T-helper 17 cell (primary cell): ENCODE measurements at places on chromosomes 16 and 17. TPM values are rescaled to one million over a fixed set of nuclear protein-coding genes. Genes with fewer than 3 reads are reported as not detected.

- H3K4me1 ChIP-seq: peaks cover 53% of the 10 kb centered on the region
- peaks cover 3% of the 10 kb centered on the region for H3K36me3 ChIP-seq
- H3K27me3 ChIP-seq: no peaks in the 10 kb centered on the region
- DNase-seq: no peak
- peak overlapping the region; percentile 36 for H3K4me3 ChIP-seq
- H3K27ac ChIP-seq: peak overlapping the region; percentile 84
Measured at GRCh38 chr16:50195276-50195675, 42.2 kb downstream of the TENT4B start.

DNA sequence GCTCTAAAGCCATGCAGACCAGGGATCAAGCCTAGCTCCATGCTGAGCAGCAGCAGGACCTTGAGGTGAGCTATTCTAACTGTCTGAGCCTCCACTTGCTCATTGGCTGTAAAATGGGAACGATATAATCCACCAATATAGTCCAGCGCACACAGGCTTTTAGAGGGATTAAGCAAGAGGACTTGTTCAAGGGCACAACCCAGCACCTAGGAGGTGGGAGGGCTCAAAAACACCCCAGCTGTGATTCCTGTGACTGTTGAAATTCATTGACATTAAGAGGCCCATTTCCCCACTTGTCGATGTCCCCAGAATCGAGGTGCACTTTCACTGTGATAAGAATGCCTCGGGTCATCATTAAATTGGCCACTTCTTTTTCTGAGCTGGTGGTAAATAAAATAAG, 4.1 kb downstream of the USH1G start:
- no peak for DNase-seq
- H3K27me3 ChIP-seq: peaks cover 37% of the 10 kb centered on the region
- H3K4me3 ChIP-seq: no peak overlapping the region
- peaks cover 4% of the 10 kb centered on the region for H3K4me1 ChIP-seq
- H3K36me3 ChIP-seq: no peaks in the 10 kb centered on the region

DNA sequence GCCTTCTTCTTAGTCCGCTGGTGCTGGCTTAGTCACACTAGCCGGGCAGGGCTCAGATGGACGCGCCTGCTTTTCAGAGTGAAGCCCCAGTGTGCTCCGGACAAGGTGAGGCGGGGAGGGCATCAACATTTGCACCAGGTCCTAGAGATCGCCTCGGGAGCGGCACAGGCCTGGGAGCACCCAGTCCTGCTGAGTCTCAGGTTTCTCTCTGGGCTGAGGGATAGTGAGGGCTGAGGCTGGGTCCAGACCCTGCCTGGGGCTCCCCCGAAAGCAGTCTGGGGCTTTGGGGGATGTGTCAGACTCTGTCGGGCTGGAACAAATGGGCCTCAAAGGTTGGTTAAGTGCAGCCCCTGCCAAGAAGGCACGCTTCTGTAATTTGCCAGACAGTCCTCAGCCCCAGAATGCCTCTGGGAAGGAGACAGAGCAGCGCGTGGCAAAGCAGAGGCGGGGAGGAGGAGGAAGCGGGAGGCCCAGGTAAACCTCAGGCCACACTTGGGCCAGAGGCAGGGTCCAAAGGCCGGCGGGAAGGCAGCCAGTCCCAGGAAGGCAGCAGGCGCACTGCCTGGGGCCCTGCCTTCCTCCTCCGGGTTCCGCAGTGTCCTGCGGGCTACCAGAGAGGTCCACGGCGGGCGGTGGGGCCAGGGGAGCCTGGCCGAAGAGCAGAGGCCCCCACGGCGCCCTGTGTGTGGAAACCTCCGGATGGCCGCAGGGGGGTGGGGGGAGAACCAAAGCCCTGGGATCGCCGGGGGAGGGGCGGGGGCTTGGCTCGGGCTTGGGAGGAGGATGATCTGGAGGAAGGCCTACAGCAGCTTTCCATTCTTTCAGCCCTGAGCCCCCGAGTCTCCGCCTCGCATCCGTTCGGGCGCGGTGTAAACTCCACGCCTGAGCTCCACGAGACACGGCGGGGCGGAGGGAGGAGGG, 39.5 kb upstream of the ATP2A3 start:
- H3K36me3 ChIP-seq: peaks cover 3% of the 10 kb centered on the region
- DNase-seq: no peak
- H3K27ac ChIP-seq: no peak overlapping the region
- H3K27me3 ChIP-seq: no peaks in the 10 kb centered on the region

KRT24 gene
- not detected for total RNA-seq

TEX19 gene
- total RNA-seq: not detected

- H3K27me3 ChIP-seq: no peaks in the 10 kb centered on the region
- peak; percentile 70 for DNase-seq
- H3K36me3 ChIP-seq: no peaks in the 10 kb centered on the region
- peaks cover 21% of the 10 kb centered on the region for H3K4me1 ChIP-seq
- H3K27ac ChIP-seq: peak within 1 kb of the TSS; percentile 88
Measured at GRCh38 chr17:75896415-75897159, at the start of gene TRIM65. TRIM65 (minus strand) TSS chr17:75896951; CDS start chr17:75896937, 14 bp downstream.

VWA3A gene
- 0.90 TPM for total RNA-seq

- H3K36me3 ChIP-seq: no peaks in the 10 kb centered on the region
- peaks cover 23% of the 10 kb centered on the region for H3K27me3 ChIP-seq
- H3K27ac ChIP-seq: no peak overlapping the region
Measured at GRCh38 chr16:55728797-55729196, 73.0 kb downstream of the SLC6A2 start.

GRCh38 chr17:27569884-27570577, 61.0 kb upstream of the LGALS9 start:
- H3K4me1 ChIP-seq: peaks cover 16% of the 10 kb centered on the region
- H3K36me3 ChIP-seq: no peaks in the 10 kb centered on the region
- H3K27me3 ChIP-seq: no peaks in the 10 kb centered on the region
- no peak overlapping the region for H3K4me3 ChIP-seq
- H3K27ac ChIP-seq: peak overlapping the region; percentile 37

SRCIN1 gene
- 0.26 TPM for total RNA-seq

- H3K27me3 ChIP-seq: peaks cover 54% of the 10 kb centered on the region
- no peaks in the 10 kb centered on the region for H3K4me1 ChIP-seq
- peaks cover 3% of the 10 kb centered on the region for H3K36me3 ChIP-seq
- H3K27ac ChIP-seq: no peak overlapping the region
Measured at GRCh38 chr16:87575027-87575804, 27.1 kb upstream of the JPH3 start.

HAS3 gene
- total RNA-seq: 3.0 TPM

DNA sequence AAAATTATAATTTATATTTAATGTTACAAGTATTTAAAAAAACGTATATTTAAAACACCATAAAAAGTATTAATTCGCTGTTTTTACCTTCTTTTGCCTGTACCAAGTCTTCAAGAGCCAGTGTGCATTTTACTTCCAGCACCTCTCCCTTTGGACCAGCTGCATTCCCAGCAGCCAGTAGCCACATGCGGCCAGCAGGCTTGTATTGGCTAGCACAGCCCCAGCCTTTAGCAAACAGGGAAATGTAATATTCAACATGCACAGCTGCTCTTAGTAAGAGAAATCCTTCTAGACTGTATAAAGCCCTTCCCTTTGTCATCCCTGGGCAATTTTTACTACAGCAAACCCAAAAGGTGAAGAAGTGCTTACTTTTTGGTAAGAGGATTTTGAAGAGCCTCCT, 6.6 kb downstream of the DHODH start:
- no peak overlapping the region for H3K4me3 ChIP-seq
- H3K27me3 ChIP-seq: no peaks in the 10 kb centered on the region
- peaks cover 3% of the 10 kb centered on the region for H3K36me3 ChIP-seq
- no peak overlapping the region for H3K27ac ChIP-seq

KRTAP4-9 gene
- not detected for total RNA-seq

- no peak for DNase-seq
- peaks cover 4% of the 10 kb centered on the region for H3K36me3 ChIP-seq
- peaks cover 3% of the 10 kb centered on the region for H3K4me1 ChIP-seq
- H3K4me3 ChIP-seq: no peak overlapping the region
- peaks cover 51% of the 10 kb centered on the region for H3K27me3 ChIP-seq
Measured at GRCh38 chr17:74943808-74944522, 8.3 kb downstream of the OTOP3 start.

DNA sequence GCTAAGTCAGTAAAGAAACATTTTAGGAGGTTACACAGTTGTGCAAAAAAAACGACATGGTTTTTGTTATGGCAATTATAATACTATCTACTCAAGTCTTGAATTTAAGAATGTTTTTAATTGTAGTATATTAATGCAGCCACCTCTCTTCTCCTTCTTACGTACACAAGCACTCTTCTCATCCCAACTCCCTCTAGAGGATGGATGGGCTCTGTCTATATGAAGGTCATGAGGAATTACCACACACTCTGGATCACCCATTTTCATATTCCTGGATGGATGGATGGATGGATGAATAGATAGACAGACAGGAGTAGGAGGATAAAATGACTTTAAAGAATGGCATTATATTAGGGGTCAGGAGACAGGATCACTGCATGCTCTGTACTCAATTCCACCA, 120.0 kb downstream of the PHKB start:
- DNase-seq: no peak
- H3K4me1 ChIP-seq: no peaks in the 10 kb centered on the region

- H3K4me1 ChIP-seq: peaks cover 18% of the 10 kb centered on the region
- no peak overlapping the region for H3K4me3 ChIP-seq
- no peak overlapping the region for H3K27ac ChIP-seq
- no peak for DNase-seq
- peaks cover 2% of the 10 kb centered on the region for H3K36me3 ChIP-seq
- H3K27me3 ChIP-seq: no peaks in the 10 kb centered on the region
Measured at GRCh38 chr17:83030432-83030831, 49.0 kb upstream of the METRNL start.

ELMO3 gene
- 2.4 TPM for total RNA-seq

METTL16 gene
- total RNA-seq: 38.8 TPM

- H3K27me3 ChIP-seq: no peaks in the 10 kb centered on the region
- no peak overlapping the region for H3K4me3 ChIP-seq
- peaks cover 20% of the 10 kb centered on the region for H3K4me1 ChIP-seq
- H3K36me3 ChIP-seq: no peaks in the 10 kb centered on the region
- DNase-seq: no peak
Measured at GRCh38 chr16:27374221-27374803, 27.7 kb upstream of the IL21R start.

GRCh38 chr17:522919-523318, 170.3 kb upstream of the RPH3AL start:
- H3K4me3 ChIP-seq: no peak overlapping the region
- H3K27me3 ChIP-seq: no peaks in the 10 kb centered on the region
- H3K4me1 ChIP-seq: peaks cover 6% of the 10 kb centered on the region
- H3K27ac ChIP-seq: peak overlapping the region; percentile 41

ESRP2 gene
- 0.16 TPM for total RNA-seq

DNA sequence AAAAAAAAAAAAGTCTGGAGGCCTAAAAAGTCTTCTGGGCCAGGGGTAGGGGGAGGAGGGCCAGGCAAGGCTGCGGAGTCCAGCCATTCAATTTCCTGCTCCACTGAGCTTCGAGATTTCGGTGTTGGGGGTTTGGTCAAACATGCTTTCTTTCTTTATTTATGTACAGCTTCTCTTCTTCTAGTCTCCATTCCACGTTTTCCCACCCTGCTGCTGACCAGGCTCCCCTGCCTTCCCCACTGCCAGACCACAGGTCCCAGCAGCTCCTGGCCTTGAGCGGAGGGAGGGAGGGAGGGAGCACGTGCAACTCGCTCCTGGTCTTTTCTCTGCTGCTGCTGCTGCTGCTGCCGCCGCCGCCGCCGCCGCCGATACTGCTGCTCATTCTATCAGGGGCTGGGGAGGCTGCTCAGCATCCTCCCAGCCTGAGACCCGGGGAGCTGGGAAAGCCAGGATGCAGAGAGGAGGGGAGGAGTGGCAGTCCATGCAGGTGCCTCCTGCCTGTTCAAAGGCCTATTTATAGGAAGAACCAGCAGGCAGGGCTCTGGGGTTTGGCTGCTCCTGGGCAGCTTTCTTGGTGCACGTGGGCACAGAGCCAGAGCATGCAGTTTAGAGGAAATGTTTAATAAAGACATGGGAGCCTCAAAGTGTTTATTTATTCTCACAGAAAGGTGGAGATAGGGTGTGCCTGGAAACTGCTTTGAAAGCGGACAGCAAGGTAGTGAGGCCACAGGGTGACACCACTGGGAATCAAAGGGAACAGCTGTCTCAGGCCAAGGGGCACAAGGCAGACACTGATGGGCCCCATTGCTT, 23.4 kb upstream of the ZFHX3 start:
- DNase-seq: no peak
- H3K27me3 ChIP-seq: peaks cover 55% of the 10 kb centered on the region
- H3K4me1 ChIP-seq: peaks cover 8% of the 10 kb centered on the region

ACSF2 gene
- 21.8 TPM for total RNA-seq

GRAPL gene
- 17.5 TPM for total RNA-seq

- no peak overlapping the region for H3K4me3 ChIP-seq
- H3K27me3 ChIP-seq: no peaks in the 10 kb centered on the region
- DNase-seq: no peak
- H3K4me1 ChIP-seq: peaks cover 5% of the 10 kb centered on the region
- peaks cover 2% of the 10 kb centered on the region for H3K36me3 ChIP-seq
- no peak overlapping the region for H3K27ac ChIP-seq
Measured at GRCh38 chr17:37037590-37038155, 88.9 kb downstream of the AATF start.

KRTAP9-8 gene
- total RNA-seq: not detected

DNA sequence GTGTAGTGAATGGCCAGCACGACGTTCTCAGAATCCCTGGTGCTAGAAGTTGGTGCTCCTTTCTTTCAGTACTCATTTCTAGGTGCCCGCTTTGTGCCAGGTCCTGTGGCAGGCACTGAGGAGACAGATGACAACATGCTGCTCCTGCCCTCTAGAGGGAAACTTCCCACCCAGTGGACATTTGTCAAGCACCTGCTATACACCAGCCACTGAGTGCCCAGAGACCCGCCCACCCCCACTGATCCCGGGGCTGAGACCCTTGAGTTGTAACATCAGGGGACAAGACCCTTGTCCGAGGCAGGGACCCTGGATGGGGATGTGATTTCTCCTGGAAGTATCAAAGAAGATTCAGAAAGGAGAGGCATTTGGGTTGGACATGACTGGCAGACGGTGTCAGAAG, 25.1 kb downstream of the UNC13D start:
- no peak for DNase-seq
- peak overlapping the region; percentile 62 for H3K27ac ChIP-seq
- H3K4me3 ChIP-seq: no peak overlapping the region
- H3K36me3 ChIP-seq: peaks cover 4% of the 10 kb centered on the region
- no peaks in the 10 kb centered on the region for H3K27me3 ChIP-seq

CCL14 gene
- total RNA-seq: not detected

TUFM gene
- 78.5 TPM for total RNA-seq

OTOA gene
- total RNA-seq: 0.10 TPM

GRCh38 chr17:15999974-16000827, 577 bp downstream of the TTC19 start:
- H3K4me3 ChIP-seq: peak overlapping the region; percentile 94
- peaks cover 34% of the 10 kb centered on the region for H3K4me1 ChIP-seq
- H3K27me3 ChIP-seq: no peaks in the 10 kb centered on the region
- peaks cover 17% of the 10 kb centered on the region for H3K36me3 ChIP-seq

GRCh38 chr16:66979011-66979717, 9.2 kb upstream of the CES4A start:
- H3K27me3 ChIP-seq: no peaks in the 10 kb centered on the region
- peaks cover 18% of the 10 kb centered on the region for H3K4me1 ChIP-seq
- DNase-seq: no peak
- H3K4me3 ChIP-seq: no peak overlapping the region
- no peak overlapping the region for H3K27ac ChIP-seq
- H3K36me3 ChIP-seq: no peaks in the 10 kb centered on the region

- no peak for DNase-seq
- no peak overlapping the region for H3K27ac ChIP-seq
- no peaks in the 10 kb centered on the region for H3K4me1 ChIP-seq
- no peaks in the 10 kb centered on the region for H3K36me3 ChIP-seq
- H3K4me3 ChIP-seq: no peak overlapping the region
Measured at GRCh38 chr17:74079537-74080300, 123.8 kb upstream of the RPL38 start.
